Activated naive CD4-positive, alpha-beta T cell treated with anti-CD3 and anti-CD28 coated beads, Interleukin-2, amount 50 U/mL, for 72 hours (primary cell): ENCODE measurements at places on chromosomes 4 and X. TPM values are rescaled to one million over a fixed set of nuclear protein-coding genes. Genes with fewer than 3 reads are reported as not detected.

The MXRA5 gene
- total RNA-seq: not detected

DNA sequence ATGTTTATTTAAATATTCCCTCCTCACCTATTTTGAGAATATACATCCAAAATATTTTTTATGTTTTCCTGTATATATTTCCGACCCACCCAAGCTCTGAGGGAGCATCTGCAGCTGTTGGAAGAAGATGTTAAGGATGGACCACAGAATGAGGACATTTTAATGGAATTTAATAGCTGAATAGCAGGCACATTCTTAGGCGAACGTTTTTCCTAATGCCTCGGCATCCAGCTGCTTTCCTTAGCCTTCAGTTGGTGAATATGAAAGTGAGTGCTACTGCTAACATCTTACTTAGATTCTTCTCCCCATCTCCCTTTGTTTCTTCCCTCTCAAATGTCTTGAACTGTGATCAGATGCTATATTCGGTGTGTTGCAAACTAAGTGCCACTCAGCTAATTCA lies 158.0 kb upstream of the CTSO start:
- DNase-seq: no peak

DNA sequence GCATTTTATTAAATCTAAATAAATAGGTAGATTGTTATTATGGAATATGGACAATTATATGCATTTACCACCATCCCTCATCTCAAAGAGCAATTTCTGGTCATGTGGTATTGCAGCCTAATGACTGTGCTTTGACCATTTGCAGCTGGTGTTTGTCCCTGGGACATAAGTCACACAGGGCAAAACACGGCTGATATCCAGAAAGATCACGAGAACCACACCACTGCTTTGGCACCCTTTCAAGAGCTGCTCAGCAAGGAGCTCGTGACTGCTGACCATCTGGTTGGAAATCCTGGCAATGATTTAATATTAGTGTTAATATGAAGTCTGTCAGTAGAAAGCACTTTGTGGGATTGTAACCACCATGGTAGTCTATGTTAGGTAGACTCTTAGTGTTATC lies 545.0 kb downstream of the GBA3 start:
- no peak for DNase-seq

DNA sequence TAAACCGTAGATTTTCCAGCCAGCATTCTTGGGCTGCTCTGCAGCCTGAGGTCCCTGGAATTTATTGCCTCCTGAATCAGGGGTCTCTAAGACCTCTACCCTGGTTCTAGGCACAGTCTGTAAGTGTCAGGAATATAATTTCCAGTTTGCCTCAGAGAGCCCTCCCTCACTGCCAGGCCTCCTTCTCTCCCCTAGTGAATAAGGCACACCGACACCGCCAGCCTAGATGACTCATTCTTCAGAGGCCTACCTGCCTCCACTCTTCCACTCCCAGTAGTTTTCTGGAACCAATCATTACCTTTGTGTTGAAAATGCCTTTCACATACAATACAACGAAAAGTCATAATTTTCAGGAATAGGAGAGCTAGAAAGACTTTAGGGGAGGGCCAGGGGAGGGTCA lies 50.3 kb upstream of the ARHGEF9 start:
- no peak for DNase-seq

The ASMT gene
- total RNA-seq: 1.1 TPM

DNA sequence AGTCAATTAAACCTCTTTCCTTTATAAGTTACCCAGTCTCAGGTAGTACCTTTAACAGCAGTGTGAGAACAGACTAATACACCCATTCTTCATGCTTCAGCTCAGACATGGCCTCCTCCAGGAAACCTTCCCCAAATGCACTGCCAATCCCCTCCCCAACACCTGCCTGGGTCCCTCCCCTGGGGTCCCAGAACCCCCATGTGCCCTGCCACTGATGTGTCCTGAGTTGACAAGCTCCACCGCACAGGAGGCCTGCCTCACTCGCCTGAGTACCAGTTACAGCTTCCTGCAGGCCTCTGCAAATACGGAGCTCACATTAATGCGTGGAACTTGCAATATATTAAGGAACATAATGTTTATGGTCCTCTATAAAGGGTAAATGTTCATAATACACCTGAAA lies 34.9 kb upstream of the CRMP1 start:
- no peak for DNase-seq

- no peak for DNase-seq
Observed at GRCh38 chrX:16992445-16992844, 46.0 kb downstream of the REPS2 start.

The SMR3B gene
- total RNA-seq: not detected

DNA sequence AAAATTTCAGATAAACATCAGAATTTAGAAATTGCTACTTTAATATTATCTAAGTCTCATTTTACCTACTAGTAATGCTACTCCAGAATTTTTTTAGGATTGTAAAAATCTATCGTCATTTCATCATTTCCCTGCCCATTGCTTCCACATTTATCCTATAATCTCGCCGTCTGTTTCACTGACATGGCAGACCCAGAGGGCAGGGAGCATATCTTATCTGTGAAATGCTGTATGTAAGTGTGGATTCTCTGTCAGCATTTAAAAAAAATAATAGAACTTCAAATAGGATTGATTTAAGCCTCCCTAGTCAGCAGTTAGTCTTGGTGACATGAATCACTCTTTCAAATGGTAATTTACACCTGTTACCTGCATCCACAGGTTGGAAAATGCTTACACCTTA lies 314.4 kb downstream of the PCDH7 start:
- no peak for DNase-seq

GRCh38 chrX:125605145-125605544 lies 285.5 kb downstream of the TEX13C start:
- DNase-seq: no peak

The CXCL3 gene
- not detected for total RNA-seq

The HTN1 gene
- total RNA-seq: not detected

The GAGE12F gene
- total RNA-seq: not detected

DNA sequence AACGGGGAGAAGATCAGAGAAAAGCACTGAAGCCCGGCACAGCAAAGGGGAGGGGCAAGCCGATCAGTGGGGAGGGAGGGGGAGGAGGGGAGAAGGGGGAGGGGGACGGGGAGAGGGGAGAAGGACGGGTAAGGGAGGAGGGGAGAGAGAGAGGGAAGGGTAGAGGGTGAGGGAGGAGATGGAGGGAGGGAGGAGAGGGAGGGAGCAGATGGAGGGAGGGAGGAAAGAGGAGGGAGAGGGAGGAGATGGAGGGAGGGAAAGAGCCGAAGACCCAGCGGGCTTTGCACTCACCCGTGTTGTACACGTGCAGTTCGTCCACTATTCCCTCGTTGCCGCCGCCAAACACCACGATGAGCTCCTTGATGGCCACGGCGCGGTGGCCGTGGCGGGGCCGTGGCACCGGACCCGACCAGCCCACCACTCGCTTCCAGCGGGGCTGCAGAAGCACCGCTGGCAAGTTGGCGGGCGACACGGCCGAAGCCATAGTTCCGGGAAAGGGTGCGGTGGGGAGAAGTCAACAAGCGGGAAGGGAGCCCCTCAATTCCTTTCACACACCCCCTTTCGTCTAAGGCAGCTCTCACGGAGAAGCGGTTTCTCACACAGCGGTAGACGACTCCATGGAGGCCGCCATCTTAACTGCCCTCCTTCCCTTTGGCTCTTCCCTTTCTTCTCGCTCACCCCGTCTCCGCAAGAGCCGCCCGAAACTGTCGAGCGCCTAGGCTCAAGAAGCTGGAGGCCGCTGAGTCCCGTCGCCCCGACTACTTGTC lies 1.1 kb downstream of the HCFC1 start:
- DNase-seq: no peak

DNA sequence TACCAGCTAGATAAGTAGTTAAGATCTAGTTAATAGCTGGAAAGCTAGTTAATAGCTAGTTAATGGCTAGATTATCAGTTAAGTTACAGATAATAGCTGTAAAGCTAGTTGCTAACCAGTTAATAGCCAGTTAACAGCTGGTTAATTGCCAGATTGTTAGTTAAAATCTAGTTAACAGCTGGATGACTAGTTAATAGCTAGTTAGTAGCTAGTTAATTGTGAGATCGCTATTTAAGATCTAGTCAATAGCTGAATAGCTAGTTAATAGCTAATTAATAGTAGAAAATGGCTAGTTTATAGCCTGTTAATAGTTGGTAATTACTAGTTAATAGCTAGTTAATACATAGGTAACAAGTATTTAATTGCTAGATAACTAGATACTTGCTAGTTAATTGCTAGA lies 630.5 kb upstream of the CT83 start:
- no peak for DNase-seq

The NOX1 gene
- not detected for total RNA-seq

- no peak for DNase-seq
Observed at GRCh38 chr4:8191136-8191747, 7.8 kb upstream of the SH3TC1 start.

The TLR1 gene
- total RNA-seq: 1.1 TPM

- no peak for DNase-seq
Observed at GRCh38 chr4:26161030-26161824, 159.6 kb upstream of the RBPJ start.

DNA sequence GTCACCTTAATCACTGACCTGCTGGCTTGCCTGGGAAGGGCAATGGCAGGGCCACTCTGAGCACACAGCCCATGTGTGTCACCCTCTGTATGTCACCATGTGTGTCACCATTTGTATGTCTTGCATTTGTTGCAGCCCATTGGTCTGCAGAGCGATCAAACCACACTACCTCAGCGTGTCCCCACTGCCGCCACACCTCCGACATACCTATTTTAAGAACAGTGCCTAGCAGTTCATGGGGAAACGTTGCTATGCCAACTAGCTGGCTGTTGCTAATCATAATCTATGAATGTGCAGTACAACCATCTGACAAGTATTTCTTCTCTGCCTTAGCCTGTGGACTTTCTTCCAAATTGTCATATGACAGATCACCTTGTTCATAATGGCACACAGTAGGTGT lies 8.0 kb upstream of the CRMP1 start:
- DNase-seq: no peak

DNA sequence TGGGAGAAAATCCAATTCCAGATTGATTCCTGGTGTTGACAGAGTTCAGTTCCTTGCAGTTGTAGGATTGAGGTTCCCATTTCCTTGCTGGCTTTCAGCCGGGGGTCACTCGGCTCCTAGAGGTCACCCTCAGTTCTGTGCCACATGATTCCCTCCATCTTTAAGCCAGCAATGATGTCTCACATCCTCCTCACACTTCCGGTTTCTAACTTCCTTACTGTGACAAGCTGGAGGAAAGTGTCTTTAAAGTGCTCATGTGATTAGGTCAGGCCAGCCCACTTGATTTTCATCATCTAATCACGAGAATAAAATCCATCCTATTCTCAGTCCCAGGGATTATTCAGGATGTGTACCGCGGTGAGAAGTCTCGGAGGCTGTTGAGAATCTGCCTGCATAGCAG lies 19.4 kb upstream of the SMIM31 start:
- DNase-seq: no peak

DNA sequence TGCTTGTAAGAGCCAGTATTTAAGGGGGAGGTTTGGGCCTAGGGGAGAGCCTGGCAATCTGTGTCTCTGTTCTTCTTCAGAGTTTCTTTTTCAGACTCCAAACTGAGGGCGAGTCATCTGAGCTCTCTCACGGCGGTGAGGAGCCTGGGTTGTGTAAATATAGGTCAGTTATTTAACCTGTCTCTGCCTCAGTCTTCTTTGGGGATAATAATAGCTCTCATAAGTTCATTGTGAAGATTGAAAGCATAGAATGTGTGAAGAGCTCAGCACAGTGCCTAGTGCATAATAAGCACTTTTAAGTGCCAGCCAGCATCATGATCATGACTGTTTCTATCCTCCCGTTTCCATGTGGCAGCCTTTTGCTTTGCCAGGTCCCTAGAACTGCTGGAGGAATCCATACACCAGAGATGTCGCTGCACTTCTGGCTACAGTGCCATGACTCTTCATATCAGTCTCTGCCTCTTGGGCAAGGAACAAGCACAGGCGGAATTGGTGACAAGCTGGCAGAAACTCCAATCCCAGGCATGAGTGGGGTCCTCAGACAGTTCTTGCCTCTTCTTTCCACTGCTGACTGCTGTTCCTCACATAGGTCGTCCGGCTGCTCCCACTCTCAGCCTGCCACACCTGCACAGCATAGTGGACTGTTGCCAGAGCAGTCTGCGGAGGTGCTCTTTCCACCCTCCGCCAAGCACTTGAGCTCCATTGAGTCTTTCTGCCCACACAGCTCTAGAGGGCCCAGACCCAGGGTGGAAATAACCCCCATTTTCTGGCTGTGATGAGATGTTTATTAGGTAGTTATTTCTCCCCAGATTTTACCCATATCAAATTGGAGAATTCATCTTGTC lies 103.7 kb upstream of the MAML3 start:
- DNase-seq: no peak

- no peak for DNase-seq
Observed at GRCh38 chrX:23832721-23833120, 49.7 kb downstream of the SAT1 start.

The NDST4 gene
- not detected for total RNA-seq

GRCh38 chrX:70421618-70422017 lies 1.5 kb upstream of the GDPD2 start:
- DNase-seq: no peak
